Renal cortex interstitium (tissue), 15 donors: ENCODE measurements at places on chromosomes 6 and 20. TPM values are rescaled to one million over a fixed set of nuclear protein-coding genes. Genes with fewer than 3 reads are reported as not detected.

- DNase-seq: no peak
Measured at GRCh38 chr20:51602131-51602530, 59.6 kb upstream of the NFATC2 start.

DNA sequence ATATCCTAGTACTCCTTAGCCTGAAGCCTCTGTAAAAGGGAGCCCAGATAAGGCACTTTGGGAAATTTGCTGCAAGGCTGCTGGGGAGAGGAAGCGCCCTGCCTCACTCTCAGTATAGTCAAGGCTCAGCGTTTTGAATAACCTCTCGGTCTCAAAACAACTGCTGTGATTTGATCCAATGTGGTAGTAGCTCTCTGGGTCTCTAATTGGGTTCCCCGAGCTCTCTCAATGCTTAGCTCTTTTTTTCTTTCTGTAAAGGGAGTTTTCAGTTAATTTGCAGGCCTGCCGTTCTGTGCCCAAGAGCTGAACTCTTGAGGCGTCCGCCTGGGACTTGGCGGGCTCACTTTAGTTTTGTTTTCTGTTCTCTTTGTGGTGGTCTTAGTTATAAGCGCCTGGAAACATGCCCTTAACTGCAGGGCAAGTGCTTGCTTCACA lies 41.2 kb downstream of the ZHX3 start:
- DNase-seq: no peak

DNA sequence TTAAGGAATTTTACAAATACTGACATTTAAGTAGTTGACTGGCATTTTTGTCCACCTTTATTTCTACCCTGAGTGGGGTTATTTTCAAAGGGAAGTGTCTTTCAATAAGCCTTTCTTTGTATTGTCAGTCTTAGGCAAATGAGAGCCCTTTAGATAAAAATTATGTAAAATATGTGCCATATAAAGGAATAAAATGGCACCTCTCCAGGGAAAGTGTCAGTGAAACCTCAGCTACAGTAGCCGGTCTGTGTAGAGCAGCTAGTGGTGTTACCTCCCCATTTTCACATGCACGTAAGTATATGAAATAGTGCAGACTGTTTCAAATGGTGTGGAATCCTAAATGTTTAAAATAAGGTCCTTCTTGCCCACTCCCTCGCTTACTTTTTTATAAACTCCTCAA lies 5.0 kb downstream of the FAM217B start:
- no peak for DNase-seq

GDAP1L1 gene
- 0.24 TPM for polyA plus RNA-seq

GRCh38 chr6:143535189-143535614 lies 23.7 kb upstream of the FUCA2 start:
- DNase-seq: no peak
